Progenitor cell of endocrine pancreas (in vitro differentiated cells): ENCODE measurements at places on chromosomes 5 and 9. TPM values are rescaled to one million over a fixed set of nuclear protein-coding genes. Genes with fewer than 3 reads are reported as not detected.

GRCh38 chr9:88586452-88586851 lies 51.5 kb downstream of the NXNL2 start:
- no peak overlapping the region for H3K4me3 ChIP-seq
- H3K27ac ChIP-seq: no peak overlapping the region
- no peaks in the 10 kb centered on the region for H3K36me3 ChIP-seq
- DNase-seq: no peak

GRCh38 chr9:127018935-127019334 lies 103.5 kb downstream of the ANGPTL2 start:
- no peak overlapping the region for H3K4me3 ChIP-seq
- no peaks in the 10 kb centered on the region for H3K27me3 ChIP-seq

DNA sequence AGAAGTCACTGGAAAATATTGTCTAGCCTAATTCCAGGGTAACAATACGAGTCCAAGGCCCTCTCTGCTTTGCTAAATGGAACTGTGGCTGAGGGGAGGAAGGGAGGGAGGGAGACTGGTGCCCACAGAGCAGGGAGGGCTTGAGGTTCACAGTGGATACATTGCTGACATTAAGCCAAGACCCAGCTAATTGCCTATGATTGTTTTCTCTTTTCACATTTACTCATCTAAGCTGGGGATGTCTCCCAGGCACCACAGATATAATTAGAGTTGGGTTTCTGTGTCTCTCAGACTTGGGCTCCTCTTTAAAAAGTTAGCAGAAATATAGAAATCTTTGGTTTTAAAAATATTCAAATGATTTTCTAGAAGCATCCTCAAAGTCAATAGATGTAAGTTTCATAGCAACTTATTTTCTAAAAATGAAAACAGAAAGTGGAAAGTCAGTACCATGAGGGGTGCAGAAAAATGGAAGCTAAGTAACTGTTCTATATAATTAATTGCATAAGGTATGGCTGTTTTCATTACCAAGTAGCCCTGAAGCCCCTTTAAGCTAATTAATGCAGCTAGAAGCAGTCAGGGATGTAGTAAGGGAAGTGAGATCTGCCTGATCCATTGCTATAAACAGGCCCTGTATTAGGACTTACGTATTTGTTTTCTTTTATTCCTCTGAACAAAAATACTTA lies 259.8 kb downstream of the NDUFS4 start:
- H3K36me3 ChIP-seq: no peaks in the 10 kb centered on the region
- H3K27me3 ChIP-seq: no peaks in the 10 kb centered on the region
- H3K4me3 ChIP-seq: no peak overlapping the region
- peaks cover 3% of the 10 kb centered on the region for H3K4me1 ChIP-seq
- no peak for DNase-seq

The TAF1L gene
- total RNA-seq: not detected in 2 replicates

GRCh38 chr5:78611126-78611605 lies 37.4 kb downstream of the LHFPL2 start:
- DNase-seq: no peak
- no peaks in the 10 kb centered on the region for H3K36me3 ChIP-seq
- no peaks in the 10 kb centered on the region for H3K27me3 ChIP-seq
- no peak overlapping the region for H3K27ac ChIP-seq
- H3K4me3 ChIP-seq: no peak overlapping the region

The INSL4 gene
- not detected in 2 replicates for total RNA-seq
